D721Med (cell line): ENCODE measurements at places on chromosomes 4 and X.

GRCh38 chr4:98283219-98284189 lies 22.3 kb downstream of the RAP1GDS1 start:
- DNase-seq: no peak

- no peak for DNase-seq
These were observed 428.8 kb downstream of the NKX6-1 start for GRCh38 chr4:84070289-84070688.

- no peak for DNase-seq
These were observed 616 bp downstream of the MAML3 start for GRCh38 chr4:140153419-140153717.

GRCh38 chrX:47638816-47639215 lies 9.1 kb upstream of the CFP start:
- no peak for DNase-seq

- DNase-seq: no peak
These were observed 233.9 kb upstream of the EDA2R start for GRCh38 chrX:66872771-66873170.

DNA sequence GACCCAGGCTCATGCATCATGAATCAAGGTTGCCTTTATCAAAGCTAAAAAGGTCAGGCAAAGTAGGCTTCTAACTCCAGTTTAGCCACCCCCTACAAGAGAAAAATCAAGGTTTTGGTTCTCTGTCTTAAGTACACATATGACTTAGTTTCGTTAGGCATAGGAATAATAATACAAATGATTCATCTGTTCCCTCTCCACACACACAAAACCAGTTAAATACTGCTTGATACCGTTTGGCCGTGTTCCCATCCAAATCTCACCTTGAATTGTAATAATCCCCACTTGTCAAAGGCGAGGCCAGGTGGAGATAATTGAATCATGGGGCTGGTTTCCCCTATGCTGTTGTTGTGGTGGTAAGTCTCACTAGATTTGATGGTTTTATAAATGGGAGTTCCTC lies 226.2 kb downstream of the HS6ST2 start:
- DNase-seq: no peak

DNA sequence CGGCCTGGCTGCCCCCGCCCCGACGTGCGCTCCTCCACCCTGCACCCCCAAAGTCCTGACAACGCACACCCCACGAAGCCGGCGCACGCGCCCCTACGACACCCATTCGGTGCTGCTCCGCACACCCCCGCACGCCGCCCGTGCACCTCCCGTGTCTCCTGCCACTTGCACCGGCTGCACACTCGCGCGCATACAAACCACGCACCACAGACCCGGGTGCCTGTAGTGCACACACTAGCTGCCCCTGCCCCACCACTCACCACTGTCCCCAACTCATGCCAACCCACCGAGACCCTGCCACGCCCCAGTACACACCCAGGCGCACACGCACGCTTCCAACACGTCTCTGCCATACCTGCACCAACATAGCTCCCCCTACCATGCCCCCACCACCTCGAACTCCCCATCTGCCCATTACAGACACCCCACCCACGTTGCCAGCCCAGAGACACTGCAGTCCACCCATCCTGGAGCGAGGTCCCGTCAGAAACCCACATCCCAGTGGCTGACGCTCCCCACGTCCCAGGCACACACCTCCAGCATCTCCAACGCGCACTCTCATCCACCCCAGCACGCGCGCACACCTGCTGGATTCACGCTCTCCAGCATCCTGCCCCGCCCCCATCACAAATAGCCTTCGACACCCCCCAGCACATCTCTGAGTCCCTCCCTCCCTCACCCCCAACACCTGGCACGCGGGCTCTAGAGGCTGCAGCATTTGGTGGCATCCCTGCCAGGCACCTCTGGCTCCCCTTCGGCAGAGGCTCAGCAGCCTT lies 4.2 kb upstream of the DUSP9 start:
- no peak for DNase-seq

DNA sequence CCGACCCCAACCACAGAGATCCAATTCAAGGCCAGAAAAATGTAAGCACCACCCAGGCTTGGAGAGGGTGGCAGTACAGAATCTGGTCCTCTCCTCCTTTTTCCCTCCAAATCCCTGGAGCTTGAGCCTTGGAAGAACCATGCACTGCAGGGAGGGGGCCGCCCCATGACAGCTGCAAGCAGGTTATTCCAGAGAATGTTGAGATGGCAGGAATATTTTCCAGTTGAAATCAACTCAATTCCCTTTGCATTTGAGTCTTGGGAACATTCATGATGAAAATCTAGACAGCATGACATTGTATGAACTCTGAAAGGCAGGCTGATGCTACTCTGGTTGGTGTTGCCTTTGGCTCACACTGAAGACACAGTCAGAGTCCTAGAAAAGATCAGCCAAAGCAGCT lies 386.6 kb upstream of the FGF16 start:
- DNase-seq: no peak

DNA sequence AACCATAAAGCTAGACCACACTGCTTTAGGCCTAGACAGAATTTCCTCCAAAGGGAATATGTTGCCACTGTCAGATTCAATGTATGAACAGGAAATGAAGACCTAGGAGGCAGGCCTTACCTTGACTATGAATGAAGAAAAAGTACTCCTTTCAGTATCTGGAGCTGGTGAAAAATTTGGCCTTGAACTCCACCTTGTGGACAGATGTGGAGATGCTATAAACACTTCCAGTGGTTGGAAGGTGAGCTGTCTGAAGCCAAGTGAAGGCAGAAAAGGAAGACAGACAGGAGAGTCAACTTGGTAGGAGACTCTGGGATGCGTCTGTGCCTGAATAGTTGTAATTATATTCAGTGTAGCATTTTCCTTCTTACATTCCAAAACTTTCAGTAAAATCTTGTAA lies 17.2 kb downstream of the SPIN3 start:
- DNase-seq: no peak

DNA sequence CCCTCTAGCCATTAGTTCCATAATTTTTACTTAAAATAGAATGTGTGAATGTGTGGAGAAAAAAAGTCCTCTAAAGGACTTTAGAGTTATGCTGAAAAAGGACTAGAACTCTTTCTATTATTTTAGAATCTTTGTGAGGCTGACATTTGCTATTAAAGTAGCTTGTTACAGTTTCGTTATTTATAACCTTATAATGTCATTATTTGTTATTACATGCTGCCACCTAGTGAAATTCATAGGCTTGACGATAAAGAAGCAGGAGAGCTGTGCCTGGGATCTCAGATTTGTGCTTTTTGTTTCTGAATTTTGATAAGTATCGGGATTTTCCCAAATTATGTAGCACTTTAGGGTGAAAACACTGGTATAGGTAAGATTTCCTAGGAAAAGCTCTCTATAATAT lies 38.5 kb upstream of the TAPT1 start:
- peak; percentile 20 for DNase-seq

DNA sequence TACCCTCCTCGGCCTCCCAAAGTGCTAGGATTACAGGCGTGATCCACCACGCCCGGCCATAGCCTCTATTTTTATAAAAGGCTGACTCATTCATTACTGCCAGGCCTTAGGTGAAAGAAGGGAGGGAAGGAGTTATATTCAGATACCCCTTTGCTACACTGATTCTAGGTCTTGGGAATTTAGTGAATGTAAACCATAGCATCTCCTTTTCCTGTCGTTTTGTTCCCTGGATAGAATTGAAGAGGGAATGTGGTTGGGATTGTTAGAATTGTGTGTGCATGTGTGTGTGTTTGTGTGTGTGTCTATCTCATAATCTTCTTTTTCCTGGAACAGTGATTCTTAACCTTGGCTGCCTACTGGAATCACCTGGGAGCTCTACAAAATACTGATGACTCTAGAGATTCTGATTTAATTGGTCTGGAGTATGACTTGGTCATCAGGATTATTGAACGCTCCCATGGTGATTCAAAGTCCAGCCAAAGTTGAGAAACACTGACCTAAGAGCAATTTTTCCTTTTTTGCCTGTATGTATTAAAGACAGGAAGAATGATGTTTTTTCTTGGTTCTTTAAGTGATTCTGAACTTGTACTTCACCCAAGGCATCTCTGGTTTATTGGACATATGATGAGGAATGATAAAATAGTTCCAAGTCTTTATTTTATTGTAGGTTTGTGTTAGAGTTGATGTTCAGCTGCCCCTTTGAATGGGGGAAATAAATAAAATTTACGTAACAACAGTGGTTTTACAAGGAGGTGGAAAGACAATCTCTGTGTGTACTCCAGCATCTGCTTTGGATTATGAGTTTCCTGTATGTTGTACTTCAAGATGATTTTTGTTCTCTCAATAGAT lies 37.0 kb downstream of the NAP1L5 start:
- DNase-seq: no peak

- no peak for DNase-seq
These were observed 245.0 kb upstream of the HTR2C start for GRCh38 chrX:114338870-114339269.

DNA sequence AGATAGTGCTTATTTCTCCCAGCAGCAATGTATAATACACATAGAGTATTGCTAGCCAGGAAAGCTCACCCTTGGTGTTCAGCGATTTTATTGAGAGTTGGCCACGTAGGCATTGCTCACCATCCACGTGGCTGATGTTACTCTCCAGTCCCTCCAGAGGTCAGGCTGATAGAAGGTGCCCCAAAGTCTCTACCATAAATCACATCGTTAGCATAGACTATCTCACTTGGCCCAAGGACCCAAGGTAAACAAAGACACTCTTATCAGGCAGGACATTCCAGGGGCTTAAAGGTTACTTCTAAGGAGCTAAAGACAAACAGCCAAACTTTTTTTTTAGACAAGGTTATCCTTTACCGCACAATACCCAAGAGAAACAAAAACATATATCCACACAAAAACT lies 30.3 kb upstream of the RGN start:
- DNase-seq: no peak

DNA sequence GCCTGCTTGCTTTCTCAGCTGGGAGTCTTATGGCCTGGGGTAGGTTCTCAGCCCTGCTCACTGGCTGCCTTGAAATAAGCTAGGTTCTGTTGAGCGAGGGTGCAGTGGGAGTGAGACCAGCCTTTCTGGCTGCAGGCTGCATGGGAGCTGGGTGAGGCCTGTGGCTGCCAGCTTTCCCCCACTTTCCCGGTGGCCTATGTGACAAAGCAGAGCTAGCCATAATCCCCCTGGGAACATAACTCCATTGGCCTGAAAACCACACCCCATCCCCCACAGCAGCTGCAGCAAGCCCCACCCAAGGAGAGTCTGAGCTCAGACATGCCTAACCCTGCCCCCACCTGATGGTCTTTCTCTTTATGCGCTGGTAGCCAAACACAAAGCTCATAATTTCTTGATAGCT lies 118.9 kb downstream of the KLHL4 start:
- no peak for DNase-seq
